ENCODE measurements at places on chromosomes 2 and 18. TPM values are rescaled to one million over a fixed set of nuclear protein-coding genes. Genes with fewer than 3 reads are reported as not detected.

Gene SH2D6
- 0.38 TPM for total RNA-seq

Gene EMILIN1
- total RNA-seq: 1.9 TPM

Gene SULT1C2
- total RNA-seq: 2.0 TPM

Gene HOXD12
- total RNA-seq: 0.33 TPM

Gene PLGLB1
- 3.8 TPM for total RNA-seq

Gene VWA3B
- total RNA-seq: 0.60 TPM

Gene GNLY
- total RNA-seq: 0.14 TPM

Gene MYO7B
- total RNA-seq: 0.68 TPM
